ENCODE measurements at places on chromosomes 2 and 18. TPM values are rescaled to one million over a fixed set of nuclear protein-coding genes. Genes with fewer than 3 reads are reported as not detected.

GALNT13 gene
- 21.6 TPM for total RNA-seq

DNA sequence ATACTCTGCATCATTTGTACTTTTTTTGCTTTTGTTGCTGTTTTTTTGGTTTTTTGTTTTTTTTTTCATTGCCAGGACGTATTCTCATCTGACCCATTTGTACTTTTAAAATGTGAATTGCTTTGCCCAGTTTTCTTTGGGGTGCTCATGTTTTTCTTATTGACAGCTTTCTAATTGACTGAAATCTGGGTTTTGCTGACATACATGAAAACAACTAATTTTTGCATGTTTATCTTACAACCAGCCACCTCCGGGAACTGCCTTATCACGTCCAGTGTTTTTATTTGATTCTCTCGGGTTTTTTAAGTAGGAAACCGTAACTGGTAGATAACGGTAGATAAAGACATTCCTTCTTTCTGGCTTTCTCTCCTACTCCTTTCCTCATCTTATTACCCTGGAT is 38.6 kb downstream of the SNORC start:
- no peak overlapping the region for H3K4me3 ChIP-seq
- no peak for DNase-seq
- no peak overlapping the region for H3K27ac ChIP-seq
- H3K4me1 ChIP-seq = no peaks in the 10 kb centered on the region

GRCh38 chr2:224472827-224473226 is 70.9 kb upstream of the FAM124B start:
- no peaks in the 10 kb centered on the region for H3K4me1 ChIP-seq
- no peak for DNase-seq
- no peak overlapping the region for H3K27ac ChIP-seq
- H3K27me3 ChIP-seq = no peaks in the 10 kb centered on the region

GRCh38 chr2:170465241-170465640 is 249.9 kb upstream of the SP5 start:
- H3K27me3 ChIP-seq = peaks cover 2% of the 10 kb centered on the region
- H3K36me3 ChIP-seq = no peaks in the 10 kb centered on the region
- no peak overlapping the region for H3K27ac ChIP-seq
- H3K4me3 ChIP-seq = no peak overlapping the region
- H3K4me1 ChIP-seq = no peaks in the 10 kb centered on the region

Measured in spinal cord (tissue), 10 donors.